ENCODE measurements at places on chromosomes 12 and 14. TPM values are rescaled to one million over a fixed set of nuclear protein-coding genes. Genes with fewer than 3 reads are reported as not detected.

The KRT82 gene
- not detected for total RNA-seq

The TAS2R14 gene
- total RNA-seq, result 20.3 TPM

The CPNE8 gene
- 37.7 TPM for total RNA-seq

DNA sequence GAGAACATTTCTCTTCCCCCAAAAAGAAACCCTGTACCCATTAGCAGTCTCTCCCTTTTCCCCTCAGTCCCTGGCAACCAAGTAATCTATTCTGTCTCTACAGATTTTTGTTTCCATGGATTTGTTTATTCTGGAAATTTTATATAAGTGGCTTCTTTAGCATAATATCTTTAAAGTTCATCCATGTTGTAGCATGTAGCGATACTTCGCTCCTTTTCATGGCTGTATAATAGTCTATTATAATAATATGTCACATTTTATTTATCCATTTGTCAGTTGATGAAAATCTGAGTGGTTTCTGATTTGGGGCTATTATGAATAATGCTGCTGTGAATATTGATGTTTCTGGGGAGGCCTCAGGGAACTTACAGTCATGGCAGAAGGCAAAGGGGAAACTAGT, 12.8 kb upstream of the MYO1H start:
- DNase-seq, result no peak

- DNase-seq, result peak; percentile 82
Measured at GRCh38 chr12:67430708-67431335, 161.7 kb downstream of the CAND1 start.

GRCh38 chr14:101587441-101587911, 26.2 kb downstream of the DIO3 start:
- DNase-seq, result no peak

- no peak for DNase-seq
Measured at GRCh38 chr12:48758186-48758585, 30.7 kb downstream of the ADCY6 start.

DNA sequence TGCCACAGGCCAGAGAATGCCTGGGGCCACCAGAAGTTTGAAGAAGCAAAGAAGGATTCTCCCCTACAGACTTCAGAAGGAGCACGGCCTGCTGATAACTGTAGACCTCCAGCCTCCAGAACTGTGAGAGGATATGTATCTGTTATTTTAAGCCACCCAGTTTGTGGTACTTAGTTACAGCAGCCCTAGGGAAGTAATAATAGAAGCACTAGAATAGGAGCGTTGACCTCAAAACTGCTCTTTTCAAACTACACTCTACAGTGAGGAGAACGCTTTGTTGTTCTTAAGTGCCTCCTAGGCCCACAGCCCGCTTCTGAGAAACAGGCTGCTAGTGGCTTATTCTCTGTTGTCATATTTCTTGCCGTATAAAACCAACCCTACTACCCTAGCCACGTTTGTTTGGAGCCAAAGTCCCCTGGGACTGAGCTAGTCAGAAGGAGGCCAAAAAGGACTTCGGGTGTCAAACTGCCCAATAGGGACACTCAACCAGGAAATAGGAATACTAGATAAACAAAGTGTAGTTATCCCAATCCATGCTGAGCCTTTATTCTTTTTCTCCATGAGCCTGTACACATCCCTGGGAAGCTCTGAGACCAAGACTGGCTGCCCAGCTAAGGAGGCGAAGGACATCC, 38.5 kb upstream of the FRS2 start:
- no peak for DNase-seq

DNA sequence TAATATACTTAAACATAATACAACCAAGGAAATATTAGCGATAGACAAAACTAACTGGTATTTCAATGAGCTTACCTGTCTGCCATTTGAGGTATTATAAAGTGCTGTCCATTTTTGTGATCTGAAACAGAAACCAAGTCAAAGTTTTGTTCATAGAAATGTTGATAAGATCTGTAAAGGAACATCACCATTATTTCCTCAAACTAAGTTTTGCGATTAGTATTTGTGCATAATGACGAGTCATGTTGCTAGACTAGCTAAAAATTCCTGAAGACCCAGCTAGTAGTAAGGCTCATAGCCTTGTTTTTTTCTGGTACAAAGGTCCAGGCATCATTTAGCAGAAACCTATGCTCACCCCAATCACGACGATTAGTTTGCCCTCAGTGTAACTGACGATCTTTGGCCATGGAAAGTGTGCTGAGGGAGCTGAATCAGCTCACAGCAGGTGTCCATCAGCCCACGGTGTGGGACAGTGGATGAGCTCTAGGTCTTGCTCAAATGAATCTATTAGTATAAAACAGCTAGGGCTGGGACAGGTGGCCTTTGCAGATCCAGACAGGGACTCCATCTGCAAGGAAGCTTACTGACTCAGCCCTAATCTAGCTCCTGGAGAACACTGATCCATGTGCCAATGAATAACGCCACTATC, 28.7 kb downstream of the GIT2 start:
- DNase-seq, result no peak

DNA sequence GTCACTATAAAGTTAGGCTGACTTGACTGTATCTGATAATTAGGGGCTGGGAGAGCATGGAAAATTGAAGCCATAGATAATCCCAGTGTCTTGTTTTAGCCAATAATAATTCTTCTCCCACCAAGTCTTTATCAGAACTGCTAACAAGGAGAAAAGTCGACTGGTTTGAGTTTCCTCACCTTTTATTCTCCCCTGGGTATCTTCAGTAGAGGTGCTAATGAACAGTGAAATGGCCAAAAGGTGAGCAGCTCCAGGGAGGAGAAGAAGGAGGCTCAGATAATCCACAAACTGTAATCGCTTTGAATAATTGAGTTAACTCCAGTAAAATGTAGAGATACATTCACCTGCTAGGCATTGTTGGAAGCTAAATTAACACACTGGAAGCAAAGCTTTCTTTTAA, 72.6 kb downstream of the ETV6 start:
- no peak for DNase-seq

DNA sequence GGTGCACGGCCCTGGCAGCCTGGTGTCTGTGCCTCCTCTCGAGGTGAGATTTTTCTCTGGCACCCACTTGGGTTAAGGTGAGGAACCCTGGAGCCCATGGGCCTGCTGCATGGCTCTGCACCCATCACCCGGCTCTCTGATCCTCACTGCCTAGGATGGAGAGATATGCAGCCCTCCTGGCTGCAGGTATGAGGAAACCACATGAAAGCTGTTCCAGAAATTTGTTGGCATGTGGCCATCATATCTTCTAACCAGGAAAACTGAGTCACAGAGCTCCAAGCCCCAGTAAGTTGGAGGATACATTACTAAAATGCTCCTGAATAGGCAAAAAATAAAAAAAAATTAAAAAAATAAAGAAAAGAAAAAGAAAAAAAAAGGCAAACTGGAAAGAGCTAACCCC, 39.3 kb upstream of the DDX11 start:
- DNase-seq, result no peak

DNA sequence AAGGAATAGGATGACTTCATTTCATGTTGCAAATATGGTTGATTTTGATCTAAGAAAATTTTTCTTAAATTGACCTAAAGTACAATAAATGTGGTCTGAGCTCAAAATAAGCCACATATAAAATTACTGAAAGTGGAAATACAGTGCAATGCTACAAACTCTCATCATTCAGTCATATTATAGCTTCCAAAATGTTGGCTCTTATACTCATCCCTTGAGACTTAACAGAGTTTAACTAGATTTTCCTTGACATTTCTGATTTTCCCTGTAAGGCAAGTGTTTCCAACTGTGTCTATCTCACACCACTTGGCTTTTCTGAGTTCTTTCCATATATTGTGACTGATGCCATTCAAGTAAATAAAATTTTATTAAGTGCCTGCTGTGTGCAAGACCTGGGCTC, 123.7 kb upstream of the NTF3 start:
- DNase-seq, result no peak

DNA sequence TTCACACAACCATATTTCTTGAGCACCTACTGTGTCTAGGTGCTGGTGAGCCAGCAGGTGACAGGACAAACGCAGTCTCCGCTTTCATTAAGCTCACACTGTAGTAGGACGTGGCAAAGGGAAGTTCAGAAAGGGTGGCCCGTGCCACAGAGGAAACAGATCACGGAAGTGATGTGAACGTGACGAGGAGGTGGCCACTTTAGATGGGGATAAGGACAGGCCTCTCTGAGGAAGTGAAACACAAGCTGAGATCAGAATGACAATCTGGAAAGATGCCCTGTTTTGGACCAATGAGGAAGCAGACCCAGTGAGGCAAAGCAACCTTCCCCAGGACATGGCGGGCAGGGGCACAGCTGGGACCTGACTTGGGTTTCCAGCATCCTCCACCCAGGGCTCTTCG, 127.4 kb upstream of the PRMT8 start:
- no peak for DNase-seq

GRCh38 chr12:15928870-15929571, 17.9 kb downstream of the DERA start:
- DNase-seq, result no peak

Data from urinary bladder (tissue), 4 donors.